NCI-H526 treated with DMSO at 0.1 percent for 48 hours (cell line): ENCODE measurements at places on chromosomes 5 and 9.

DNA sequence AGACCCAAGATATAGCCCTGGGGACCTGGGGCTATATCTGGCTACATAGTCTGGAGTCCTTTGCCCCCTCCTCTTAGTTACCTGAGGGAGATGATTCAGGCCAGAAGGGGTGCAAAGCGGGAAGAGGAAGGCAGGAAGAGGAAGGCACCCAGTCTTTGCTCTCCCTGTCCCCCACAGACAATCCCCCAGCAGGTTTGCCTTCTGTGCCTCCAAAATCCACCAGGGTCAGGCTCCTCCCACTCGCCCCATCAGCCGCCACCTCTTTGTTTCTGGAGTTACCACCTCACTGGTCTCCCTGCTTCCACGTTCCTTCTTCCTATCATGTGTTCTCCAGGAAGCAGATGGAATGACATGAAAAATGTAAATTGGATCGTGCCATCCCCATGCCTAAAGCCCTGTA, 31.2 kb upstream of the FABP6 start:
- no peak for DNase-seq

- no peak for DNase-seq
Measured at GRCh38 chr5:14228219-14228618, 85.1 kb downstream of the TRIO start.

DNA sequence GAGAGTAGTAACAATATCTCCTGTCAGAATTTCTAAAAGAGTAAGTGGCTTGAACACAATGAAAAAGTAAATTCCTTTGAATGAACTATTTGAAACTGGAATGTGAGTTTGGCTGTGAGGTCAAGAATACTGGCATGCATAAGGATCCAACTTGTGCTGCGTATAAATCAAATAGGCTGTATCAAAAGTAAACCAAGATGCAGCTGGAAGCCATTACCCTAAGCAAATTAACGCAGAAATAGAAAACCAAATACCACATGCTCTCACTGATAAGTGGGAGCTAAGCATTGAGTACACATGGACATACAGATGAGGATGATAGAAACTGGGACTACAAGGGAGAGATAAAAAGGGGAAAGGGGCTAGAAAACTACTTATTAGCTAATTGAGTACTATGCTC, 24.0 kb upstream of the SRFBP1 start:
- no peak for DNase-seq

DNA sequence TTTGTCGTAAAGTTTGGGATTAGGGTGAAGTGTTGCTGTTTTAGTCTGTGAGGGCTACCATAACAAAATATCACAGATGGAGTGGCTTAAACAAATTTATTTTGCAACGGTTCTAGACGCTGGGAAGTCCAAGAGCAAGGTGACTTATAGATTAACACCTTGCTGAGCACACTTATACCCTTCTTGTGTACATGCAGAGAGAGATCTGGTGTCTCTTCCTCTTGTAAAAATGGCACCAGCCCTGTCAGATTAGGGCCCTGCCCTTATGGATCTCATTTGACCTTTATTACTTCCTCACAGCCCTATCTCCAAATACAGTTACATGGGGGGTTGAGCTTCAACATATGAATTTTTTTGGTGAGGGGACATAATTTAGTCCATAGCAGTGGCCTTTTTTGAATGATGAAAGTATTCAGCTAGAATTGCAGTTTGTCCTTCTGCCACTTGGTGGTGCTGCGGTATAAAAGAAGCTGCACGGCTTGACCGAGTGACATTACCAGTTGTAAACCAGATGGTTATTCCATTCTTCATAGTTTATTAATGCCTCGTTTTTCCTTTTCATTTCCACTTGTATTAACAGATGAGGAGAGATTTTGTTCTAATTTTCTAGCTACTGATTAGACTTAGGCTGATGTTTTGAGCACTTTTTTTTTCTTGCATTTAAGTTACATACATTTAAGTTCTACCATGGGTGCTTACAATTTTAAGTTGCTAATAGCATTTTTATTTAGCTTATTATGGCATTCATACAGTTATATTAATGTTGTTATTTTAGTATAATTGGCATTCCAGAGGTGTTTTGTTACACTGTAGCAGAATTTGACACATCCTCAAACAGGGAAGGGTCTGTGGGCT, 19.4 kb downstream of the DCP2 start:
- DNase-seq: no peak

DNA sequence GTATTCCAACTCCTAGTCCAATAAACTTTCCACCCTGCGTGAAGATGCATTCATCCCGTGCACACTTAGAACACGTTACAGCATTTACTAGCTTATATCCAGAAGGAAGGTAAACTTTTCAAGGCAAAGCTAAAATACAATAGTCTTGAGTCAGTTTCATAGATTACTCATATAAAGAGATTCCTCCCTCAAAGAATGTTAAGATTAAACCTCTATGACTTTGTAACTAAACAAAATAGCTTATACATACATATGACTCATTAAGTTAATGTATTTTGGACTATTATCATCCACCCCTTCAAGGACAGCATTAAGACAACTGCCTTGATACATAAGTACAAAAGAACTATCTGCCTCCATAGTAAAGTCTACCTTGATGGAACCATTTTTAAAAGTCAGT, 36.1 kb downstream of the TLE1 start:
- no peak for DNase-seq

GRCh38 chr5:1231354-1231905, 6.2 kb downstream of the SLC6A18 start:
- DNase-seq: no peak

DNA sequence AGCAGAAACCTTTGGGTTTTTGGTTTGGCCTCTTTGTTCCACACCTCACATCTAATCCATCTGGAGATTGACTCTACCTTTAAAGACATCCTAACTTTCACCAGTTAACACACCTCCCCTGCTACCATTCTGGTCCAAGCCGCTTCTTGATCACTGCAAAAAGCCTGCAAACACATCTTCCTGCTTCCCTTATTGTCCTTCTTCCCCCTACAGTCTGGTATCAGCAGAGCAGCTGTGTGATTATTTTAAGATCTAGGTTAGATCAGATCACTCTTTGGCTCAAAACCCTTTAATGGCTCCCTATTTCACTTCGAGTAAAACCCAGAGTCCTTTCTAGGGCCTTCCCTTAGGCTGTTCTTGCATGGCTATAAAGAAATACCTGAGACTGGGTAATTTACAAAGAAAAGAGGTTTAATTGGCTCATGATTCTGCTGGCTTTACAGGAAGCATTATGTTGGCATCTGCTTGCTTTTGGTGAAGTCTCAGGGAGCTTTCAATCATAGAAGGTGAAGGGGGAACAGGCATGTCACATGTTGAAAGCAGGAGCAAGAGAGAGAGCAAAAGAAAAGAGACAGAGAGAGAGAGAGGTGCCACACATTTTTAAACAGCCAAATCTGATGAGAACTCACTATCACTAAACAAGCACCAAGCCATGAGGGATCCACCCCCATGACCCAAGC, 1.5 kb upstream of the TEX10 start:
- DNase-seq: no peak
